Fibroblast of the aortic adventitia (primary cell): ENCODE measurements at places on chromosomes 6 and 20. TPM values are rescaled to one million over a fixed set of nuclear protein-coding genes. Genes with fewer than 3 reads are reported as not detected.

Gene LTB
- not detected in 2 replicates for total RNA-seq

Gene FAM209B
- total RNA-seq, result not detected in 2 replicates

Gene PTGIS
- 279 and 1,011 TPM in 2 replicates for total RNA-seq

Gene BFSP1
- 1.3 and 3.5 TPM in 2 replicates for total RNA-seq

Gene APOM
- total RNA-seq, result 2.0 TPM in 1 of 2 replicates, not detected in the other
